MCF 10A (cell line): ENCODE measurements at places on chromosomes 4 and X. TPM values are rescaled to one million over a fixed set of nuclear protein-coding genes. Genes with fewer than 3 reads are reported as not detected.

GRCh38 chr4:147085781-147086180 is 140.1 kb upstream of the TTC29 start:
- H3K27ac ChIP-seq: no peak overlapping the region
- no peak overlapping the region for H3K4me3 ChIP-seq
- H3K36me3 ChIP-seq: no peaks in the 10 kb centered on the region
- H3K27me3 ChIP-seq: no peaks in the 10 kb centered on the region
- H3K4me1 ChIP-seq: no peaks in the 10 kb centered on the region
- no peak for DNase-seq

The SRPX2 gene
- total RNA-seq: 4.7 and 5.3 TPM in 2 replicates

The FAM149A gene
- 0.79 and 1.3 TPM in 2 replicates for total RNA-seq

The ASMT gene
- total RNA-seq: not detected in 2 replicates

The CXCL6 gene
- not detected in 2 replicates for total RNA-seq

DNA sequence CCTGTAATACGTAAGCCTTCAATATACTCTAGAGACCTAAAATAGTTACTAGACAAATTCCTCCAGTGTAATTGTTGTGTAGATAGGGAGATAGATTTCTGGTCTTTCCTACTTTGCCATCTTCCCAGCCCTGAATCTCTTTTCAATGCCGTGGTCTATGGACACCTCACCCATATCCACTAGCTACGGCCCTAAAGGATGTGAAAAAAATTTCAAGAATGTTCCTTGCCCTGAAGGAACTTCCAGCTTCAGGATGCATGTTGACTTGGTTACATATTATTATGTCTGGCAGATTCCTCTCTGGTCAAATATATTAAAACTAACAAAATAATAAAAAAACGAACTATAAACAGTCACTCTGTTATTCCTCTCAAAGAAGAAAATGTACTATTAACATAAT is 52.4 kb upstream of the TSPAN5 start:
- no peak overlapping the region for H3K4me3 ChIP-seq
- H3K27me3 ChIP-seq: no peaks in the 10 kb centered on the region
- H3K4me1 ChIP-seq: no peaks in the 10 kb centered on the region
- H3K27ac ChIP-seq: no peak overlapping the region
- no peaks in the 10 kb centered on the region for H3K36me3 ChIP-seq

The SPIN2A gene
- total RNA-seq: 0.44 and 0.91 TPM in 2 replicates

The SSX3 gene
- not detected in 2 replicates for total RNA-seq

The CASK gene
- 34.9 and 43.2 TPM in 2 replicates for total RNA-seq

- H3K27ac ChIP-seq: no peak overlapping the region
- H3K36me3 ChIP-seq: no peaks in the 10 kb centered on the region
- no peaks in the 10 kb centered on the region for H3K27me3 ChIP-seq
- no peaks in the 10 kb centered on the region for H3K4me1 ChIP-seq
- no peak overlapping the region for H3K4me3 ChIP-seq
- DNase-seq: no peak
These were observed 127.4 kb downstream of the GRIA3 start for GRCh38 chrX:123311486-123311885.

DNA sequence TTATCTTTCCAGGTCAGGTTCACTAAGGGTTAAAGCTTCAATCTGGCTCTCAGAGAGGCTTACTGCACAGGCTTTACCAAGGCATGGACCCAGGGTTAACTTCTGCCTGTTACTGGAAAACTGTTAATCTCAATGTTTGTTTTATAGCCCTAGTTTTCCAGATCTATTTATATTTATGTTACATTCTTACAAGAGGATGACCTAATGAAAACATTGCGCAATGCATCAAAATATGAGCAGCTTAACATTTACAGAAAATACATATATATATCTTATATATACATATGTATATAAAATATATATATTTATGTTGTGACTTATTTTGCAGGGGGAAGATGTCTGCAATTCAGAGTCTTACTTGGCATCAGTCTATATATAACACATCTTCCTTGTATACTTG is 112.3 kb downstream of the PCDH19 start:
- peaks cover 61% of the 10 kb centered on the region for H3K27me3 ChIP-seq
- H3K27ac ChIP-seq: no peak overlapping the region

The TCEAL6 gene
- total RNA-seq: not detected in 2 replicates

- H3K27me3 ChIP-seq: peaks cover 14% of the 10 kb centered on the region
- H3K4me1 ChIP-seq: no peaks in the 10 kb centered on the region
- H3K36me3 ChIP-seq: no peaks in the 10 kb centered on the region
- H3K27ac ChIP-seq: no peak overlapping the region
- no peak for DNase-seq
These were observed 62.7 kb upstream of the HELT start for GRCh38 chr4:184955636-184956035.

DNA sequence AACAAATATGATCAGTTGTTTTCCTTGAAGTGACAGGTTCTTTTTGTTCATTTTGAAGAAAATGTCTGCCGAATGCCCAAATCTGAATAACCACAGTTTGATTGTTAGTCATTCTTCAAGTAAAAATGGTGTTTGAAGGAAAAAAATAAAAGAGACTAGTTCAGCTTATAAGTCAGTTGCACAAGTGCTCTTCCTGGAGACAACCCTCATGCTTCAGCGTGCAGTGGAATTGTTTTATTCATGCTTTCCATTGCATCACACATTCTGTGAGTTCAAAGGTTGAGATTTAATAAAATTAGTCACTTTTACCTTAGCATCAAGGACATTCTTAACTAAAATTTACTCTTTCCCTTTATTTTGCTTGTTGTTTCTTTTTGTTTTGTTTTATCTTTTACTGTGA is 404.9 kb downstream of the ZNF674 start:
- peaks cover 14% of the 10 kb centered on the region for H3K27me3 ChIP-seq
- no peak overlapping the region for H3K27ac ChIP-seq
- H3K4me3 ChIP-seq: no peak overlapping the region
- no peaks in the 10 kb centered on the region for H3K4me1 ChIP-seq
- DNase-seq: no peak

The CNGA2 gene
- not detected in 2 replicates for total RNA-seq

The SLAIN2 gene
- total RNA-seq: 74.0 and 81.6 TPM in 2 replicates

DNA sequence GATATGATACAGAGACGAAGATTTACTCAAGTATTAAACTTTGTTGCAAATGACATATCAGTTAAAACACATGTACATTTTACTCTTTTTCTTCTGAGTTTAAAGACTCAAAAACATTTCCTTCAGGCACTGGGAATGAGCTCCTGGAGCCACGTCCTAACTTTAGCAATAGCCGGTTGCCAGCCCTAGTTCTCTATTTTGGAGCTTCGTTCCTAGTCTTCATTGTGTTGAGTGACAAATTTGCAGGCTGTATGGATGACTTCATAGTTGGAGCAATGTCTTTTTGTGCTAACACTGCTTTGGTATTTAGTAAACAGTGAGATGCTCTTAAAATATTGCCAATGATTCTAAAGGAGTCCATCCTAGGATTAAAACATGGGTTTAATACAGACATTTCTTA is 190.9 kb downstream of the FAT4 start:
- H3K36me3 ChIP-seq: peaks cover 2% of the 10 kb centered on the region
- no peaks in the 10 kb centered on the region for H3K27me3 ChIP-seq
- no peaks in the 10 kb centered on the region for H3K4me1 ChIP-seq
- DNase-seq: no peak
- H3K4me3 ChIP-seq: no peak overlapping the region

DNA sequence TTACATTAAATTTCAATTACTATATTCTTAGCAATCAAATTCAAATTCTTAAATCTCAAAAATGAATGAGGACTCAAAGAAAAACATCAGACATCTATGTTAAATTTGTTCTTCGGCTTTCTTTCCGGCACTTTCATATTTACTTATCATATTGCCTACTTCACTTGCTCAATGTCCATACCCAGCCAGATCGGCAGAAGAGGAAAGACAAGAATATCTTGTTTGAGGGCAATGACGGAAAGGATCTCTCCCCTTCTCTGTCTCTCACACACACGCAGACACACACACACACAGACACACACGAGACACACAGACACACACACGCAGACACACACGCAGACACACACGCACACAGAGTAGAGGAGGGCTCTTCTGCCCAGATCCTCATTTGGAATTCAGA is 13.2 kb upstream of the IRF2 start:
- H3K36me3 ChIP-seq: no peaks in the 10 kb centered on the region
- H3K4me3 ChIP-seq: no peak overlapping the region
- H3K4me1 ChIP-seq: no peaks in the 10 kb centered on the region

DNA sequence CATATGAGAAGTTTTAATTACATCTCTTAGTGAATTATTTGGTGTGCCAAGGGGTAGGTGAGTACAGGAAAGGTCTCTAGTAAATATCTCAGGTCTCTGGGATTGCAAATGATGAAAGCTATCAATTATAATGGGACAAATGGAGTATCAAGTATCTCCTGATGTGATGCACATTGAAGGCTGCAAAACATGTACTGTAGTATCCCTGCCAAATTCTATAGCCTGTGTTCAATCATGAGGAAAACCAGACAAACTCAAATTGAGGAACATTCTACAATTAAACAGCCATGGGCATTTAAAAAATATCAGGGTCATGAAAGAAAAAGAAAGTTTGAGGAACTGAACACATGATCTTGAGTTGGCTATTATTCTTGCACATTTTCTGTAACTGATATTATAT is 665.4 kb upstream of the PABPC4L start:
- no peaks in the 10 kb centered on the region for H3K4me1 ChIP-seq
- no peaks in the 10 kb centered on the region for H3K36me3 ChIP-seq
- H3K27me3 ChIP-seq: no peaks in the 10 kb centered on the region
- H3K4me3 ChIP-seq: no peak overlapping the region
- no peak overlapping the region for H3K27ac ChIP-seq

The SPATA4 gene
- 0.21 and 0.44 TPM in 2 replicates for total RNA-seq

- no peak overlapping the region for H3K4me3 ChIP-seq
- no peaks in the 10 kb centered on the region for H3K36me3 ChIP-seq
- no peak for DNase-seq
These were observed 70.8 kb upstream of the PACRGL start for GRCh38 chr4:20629186-20630106.

GRCh38 chr4:158168606-158169005 is 4.2 kb downstream of the GASK1B start:
- DNase-seq: no peak
- no peaks in the 10 kb centered on the region for H3K27me3 ChIP-seq
- H3K36me3 ChIP-seq: peaks cover 6% of the 10 kb centered on the region
- no peak overlapping the region for H3K27ac ChIP-seq

The NOCT gene
- 16.5 and 25.5 TPM in 2 replicates for total RNA-seq

The PAGE2 gene
- total RNA-seq: not detected in 2 replicates

The FAM200B gene
- total RNA-seq: 33.6 and 46.5 TPM in 2 replicates
